BE2C (cell line): ENCODE measurements at places on chromosomes 5 and 9.
A peak's percentile ranks its signal among the peaks of the same experiment; 100 is the strongest.

GRCh38 chr5:118937393-118938061 is 50.8 kb downstream of the DTWD2 start:
- no peak for DNase-seq

GRCh38 chr9:89342213-89342612 is 23.9 kb downstream of the SECISBP2 start:
- DNase-seq, result no peak

DNA sequence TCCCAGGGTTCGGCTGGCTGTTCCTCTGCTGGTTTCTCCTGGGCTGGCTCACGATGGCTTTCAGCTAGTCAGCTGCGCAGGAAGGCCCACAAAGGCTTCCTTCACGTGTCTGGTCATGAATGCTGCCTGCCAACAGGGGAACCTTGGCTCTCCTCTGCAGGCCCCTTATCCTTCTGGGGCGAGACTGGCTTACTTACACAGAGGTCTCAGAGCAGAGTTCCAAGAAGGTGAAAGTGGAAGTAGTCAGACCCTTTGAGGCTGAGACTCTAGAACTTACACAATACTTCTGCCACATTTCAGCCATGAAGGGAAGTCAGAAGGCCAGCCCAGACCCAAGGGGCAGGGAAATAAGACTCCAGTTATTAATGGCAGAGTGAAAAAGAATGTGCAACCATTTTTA is 99.5 kb downstream of the LHFPL2 start:
- no peak for DNase-seq

- no peak for DNase-seq
These were observed 145.1 kb upstream of the ADAMTS16 start for GRCh38 chr5:4995014-4995413.

DNA sequence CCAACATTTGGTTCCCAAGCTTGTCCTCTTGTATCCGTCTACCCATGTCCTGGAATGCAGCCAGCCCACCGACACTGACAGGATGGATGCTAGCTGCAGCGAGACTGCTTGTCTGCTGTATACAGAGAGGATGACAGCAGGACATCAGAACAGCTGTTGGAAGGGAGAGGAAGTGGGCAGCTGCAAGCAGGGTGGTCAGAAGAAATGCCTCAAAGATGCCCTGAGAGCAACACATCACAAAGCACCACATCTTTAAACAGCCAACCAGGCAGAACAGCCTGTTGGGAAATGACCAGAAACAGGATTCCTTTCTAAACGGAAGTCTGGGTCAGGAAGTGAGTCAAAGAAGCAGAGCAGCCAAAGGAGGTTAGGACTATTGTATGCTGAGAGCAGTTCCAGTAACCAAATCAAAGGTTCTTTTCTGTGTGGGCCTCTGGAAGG is 219.1 kb downstream of the NDUFS4 start:
- no peak for DNase-seq

- no peak for DNase-seq
These were observed 207.3 kb downstream of the PARP8 start for GRCh38 chr5:50873595-50874277.

DNA sequence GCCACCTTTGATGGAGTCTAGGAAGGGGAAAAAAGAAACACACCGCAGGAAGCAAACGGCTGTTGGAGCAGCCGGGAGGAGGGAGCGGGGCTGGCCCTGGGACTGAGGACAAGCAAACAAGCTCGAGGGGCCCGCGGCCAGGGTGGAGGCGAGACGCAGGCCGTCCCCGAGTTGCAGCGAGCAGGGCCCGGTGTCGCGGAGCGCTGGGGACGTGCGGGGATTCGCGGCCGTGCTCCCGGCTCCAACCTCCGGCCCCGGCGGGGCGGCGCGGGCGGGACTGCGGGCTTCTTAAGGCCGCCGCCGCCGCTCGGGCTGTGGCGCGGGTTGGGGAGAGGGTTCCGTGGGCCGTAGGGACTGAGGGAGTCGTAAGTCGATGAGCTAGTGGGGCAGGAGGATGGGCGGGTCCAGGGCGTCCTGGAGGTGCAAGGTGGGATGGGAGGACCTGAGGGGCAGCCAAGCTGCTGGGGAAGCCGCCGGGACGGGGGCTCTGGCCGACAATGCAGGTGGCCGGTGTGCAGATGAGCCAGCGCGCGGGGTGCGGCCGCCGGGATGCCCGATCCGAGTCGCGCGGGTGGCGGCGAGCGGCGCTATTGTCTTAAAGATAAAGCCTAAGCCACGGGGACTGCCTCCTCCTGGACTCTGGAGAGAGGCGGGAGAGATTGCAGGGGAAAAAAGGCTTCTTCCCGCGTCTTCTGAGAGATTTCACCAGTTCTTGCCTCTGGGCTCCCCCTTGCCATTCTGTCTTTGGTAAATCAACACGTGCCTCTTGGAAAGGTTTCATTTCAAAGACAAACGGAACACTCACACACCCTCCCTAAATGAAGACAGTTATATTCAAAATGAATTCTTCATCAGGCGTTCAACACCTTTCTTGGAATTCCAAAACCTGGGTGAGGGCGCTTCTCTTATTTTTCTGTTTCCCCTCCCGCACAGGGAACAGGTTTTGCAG is 1.6 kb upstream of the HAPLN1 start:
- peak; percentile 87 for DNase-seq

- no peak for DNase-seq
These were observed 171.6 kb upstream of the GPR151 start for GRCh38 chr5:146687630-146688029.

DNA sequence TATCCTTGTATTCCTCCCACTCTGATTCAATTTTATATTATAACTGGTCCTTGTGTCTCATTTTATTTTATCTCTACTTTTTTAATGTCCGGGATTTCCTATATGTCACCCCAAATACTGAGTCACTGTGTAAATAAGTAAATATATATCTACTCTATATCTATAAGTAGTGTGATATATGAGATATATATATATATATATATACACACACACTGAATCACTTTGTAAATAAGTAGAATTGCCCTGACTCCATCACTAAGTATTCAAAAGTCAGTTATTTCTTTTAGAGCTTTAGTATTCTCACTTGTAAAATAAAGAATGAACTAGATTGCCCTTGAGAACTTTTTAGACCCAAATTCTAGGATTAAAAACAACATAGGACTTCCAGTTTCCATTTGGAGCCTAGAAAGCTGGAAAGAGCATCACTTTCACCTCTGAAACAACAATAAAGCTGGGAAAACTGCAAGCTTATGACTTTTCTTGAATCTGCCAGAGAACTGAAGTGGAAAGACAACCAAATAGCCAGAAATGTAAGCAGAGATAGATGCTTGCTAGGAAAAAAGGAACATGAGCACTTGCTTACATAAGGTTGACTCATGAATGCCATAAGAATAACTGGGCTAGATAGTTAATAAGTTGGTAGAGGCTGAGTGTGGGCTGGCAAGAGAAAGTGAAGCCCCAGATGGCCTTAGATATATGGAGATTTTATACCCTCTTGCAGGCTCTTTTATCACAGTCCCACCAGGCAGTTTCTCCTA is 171.1 kb upstream of the TLX3 start:
- no peak for DNase-seq

GRCh38 chr9:114026335-114026734 is 51.8 kb downstream of the AMBP start:
- DNase-seq, result no peak

GRCh38 chr5:102591650-102592049 is 92.8 kb upstream of the SLCO6A1 start:
- DNase-seq, result no peak

DNA sequence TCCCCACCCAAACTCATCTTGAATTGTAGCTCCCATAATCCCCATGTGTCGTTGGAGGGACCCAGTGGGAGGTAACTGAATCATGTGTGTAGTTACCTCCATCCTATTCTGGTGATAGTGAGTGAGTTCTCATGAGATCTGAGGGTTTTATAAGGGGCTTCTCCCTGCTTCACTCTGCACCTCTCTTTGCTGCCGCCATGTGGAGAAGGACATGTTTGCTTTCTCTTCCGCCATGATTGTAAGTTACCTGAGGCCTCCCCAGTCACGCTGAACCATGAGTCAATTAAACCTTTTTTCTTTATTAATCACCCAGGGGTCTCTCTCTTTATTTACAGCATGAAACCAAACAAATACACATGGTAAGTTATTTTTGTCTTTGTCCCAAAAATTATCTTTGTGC is 726.1 kb downstream of the CDH18 start:
- DNase-seq, result no peak

- no peak for DNase-seq
These were observed 34.2 kb downstream of the EFNA5 start for GRCh38 chr5:107636555-107636954.

- DNase-seq, result no peak
These were observed 553.1 kb upstream of the TUSC1 start for GRCh38 chr9:26231391-26231790.

DNA sequence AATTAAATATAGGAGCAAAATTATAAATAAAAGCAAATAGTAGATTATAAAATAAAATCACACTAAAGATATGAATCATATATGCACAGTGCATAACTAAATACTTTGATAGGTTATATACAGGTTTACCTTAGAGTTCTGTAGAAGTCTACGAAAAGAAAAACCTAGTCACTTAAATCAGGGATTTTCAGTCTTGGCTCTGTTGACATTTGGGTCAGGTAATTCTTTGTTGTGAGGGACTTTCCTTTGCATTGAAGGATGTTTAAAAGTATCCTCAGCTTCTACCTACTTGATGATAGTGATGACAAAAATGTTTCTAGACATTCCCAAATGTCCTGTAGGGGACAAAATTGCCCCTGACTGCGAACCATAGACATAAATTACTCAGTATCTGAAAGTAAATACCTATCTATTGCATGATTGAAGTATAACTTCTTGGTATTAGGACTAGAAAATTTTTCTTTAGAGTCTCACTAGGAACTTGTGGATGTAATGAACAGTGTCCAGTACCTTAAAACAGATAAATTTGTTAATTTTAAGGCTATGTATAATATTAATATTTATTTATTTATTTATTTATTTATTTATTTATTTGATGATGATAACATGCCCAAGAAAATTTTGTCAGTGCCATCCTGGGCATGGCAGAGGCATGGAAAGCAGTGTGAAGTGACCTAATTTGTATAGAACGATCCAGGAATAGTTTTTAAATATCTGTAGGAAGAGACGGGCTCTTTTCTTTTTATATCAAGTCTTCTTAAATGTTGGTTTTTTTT is 44.0 kb upstream of the LRRC70 start:
- no peak for DNase-seq

GRCh38 chr5:135069016-135069770 is 35.2 kb upstream of the PITX1 start:
- DNase-seq, result no peak

GRCh38 chr9:26264709-26265601 is 586.7 kb upstream of the TUSC1 start:
- no peak for DNase-seq

GRCh38 chr5:134100283-134101091 is 14.0 kb upstream of the TCF7 start:
- peak; percentile 68 for DNase-seq

DNA sequence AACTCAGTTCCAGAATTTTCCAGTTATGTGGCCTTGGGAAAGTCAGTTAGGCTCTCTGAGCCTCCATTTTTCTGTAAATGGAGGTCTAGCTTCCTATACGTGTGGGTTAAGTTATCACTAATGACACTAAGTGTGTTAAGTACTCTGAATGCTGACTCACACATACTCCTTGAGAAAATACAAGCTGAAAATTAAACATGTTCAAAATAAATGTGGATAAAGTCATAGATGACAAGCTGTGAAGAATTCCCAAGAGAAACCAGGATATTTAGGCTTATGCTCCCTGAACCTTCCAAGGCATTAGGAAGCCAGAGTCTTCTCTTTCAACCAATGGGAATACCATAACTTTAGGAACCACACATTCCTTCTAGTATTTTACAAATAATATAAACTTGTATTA is 58.1 kb downstream of the ABCA1 start:
- DNase-seq, result no peak

DNA sequence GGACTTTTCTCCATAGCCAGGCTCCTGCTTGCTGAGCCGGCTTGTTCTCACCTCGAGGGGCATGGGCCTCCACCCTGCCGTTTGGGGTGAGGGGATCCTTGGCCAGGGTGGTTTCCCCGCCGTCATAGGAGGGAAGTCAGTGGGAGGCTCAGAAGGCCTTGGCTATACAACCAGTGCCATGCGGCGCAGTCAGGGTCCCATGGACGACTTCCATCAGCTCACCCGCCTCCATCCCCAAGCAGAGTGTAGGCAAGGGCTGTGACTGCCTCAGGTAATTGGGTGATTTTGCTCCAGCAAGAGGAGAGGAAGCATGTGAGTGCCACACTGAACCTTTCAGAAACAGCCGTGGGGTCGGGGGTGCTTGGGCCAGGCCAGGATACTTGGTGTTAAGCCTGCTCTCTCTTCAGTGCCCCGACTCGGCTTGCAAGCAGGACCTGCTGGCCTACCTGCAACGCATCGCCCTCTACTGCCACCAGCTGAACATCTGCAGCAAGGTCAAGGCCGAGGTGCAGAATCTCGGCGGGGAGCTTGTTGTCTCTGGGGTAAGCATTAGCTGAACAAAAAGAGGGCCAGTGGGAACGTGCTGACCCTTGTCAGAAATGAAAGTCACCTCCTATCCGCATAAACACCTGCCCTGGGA is 57.2 kb upstream of the LRRTM2 start:
- DNase-seq, result no peak
